Karpas-422 (cell line): ENCODE measurements at places on chromosomes 5 and 9.

- DNase-seq = no peak
Observed at GRCh38 chr5:151750121-151750520, 8.3 kb downstream of the ATOX1 start.

- DNase-seq = no peak
Observed at GRCh38 chr9:3914416-3914815, 385.5 kb downstream of the GLIS3 start.

- no peak for DNase-seq
Observed at GRCh38 chr5:87103616-87104287, 163.9 kb upstream of the RASA1 start.

DNA sequence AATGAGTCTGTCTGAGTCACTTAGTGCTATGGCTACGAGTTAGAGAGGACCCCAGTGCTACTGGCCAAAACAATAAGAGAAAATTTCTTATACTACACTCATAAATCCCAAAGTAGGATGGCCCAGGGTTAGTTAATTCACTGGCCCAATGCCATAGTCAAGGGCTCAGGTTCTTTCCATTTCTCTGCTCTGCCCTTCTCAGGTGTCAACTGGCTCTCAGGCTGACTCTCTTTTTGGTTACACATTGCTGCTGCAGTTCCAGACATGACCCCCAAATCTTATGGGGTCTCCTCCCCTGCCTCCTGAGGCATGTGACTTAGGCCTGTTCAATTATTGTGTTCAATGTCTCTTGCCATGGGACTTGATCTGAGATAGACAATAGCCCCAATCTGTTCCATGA lies 70.4 kb downstream of the ARHGEF37 start:
- DNase-seq = no peak

- peak; percentile 94 for DNase-seq
Observed at GRCh38 chr9:120755810-120756434, 37.3 kb downstream of the FBXW2 start.

DNA sequence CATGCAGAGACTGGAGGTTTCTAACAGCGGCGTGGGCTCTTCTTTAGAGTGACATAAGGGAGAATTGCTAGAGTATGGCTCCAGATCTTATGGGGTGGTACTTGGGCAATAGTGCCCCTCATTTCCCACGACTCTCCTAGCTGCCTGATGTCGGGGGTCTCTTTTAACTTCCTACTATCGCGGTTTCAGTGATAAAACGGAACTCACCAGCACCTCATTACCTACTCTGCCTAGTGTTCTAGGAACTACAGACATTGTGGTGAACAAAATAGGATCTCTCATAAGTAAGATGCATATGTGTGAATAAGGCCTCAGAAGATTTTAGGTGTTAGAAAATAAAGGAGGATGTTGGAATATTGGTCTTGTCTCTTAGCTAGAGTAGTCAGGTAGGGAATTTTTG lies 1.1 kb downstream of the ICE1 start:
- peak; percentile 55 for DNase-seq
